ENCODE measurements at places on chromosomes 4 and X.

GRCh38 chr4:27790911-27791310, 930.3 kb downstream of the STIM2 start:
- DNase-seq: no peak

GRCh38 chr4:173511787-173512361, 18.2 kb downstream of the HAND2 start:
- no peak for DNase-seq

GRCh38 chrX:34901761-34902160, 40.8 kb upstream of the FAM47B start:
- no peak for DNase-seq

- DNase-seq: no peak
Measured at GRCh38 chr4:74433043-74433442, 11.9 kb upstream of the AREG start.
